ENCODE measurements at places on chromosomes 7 and 10. TPM values are rescaled to one million over a fixed set of nuclear protein-coding genes. Genes with fewer than 3 reads are reported as not detected.

Gene STEAP1
- 45.4 TPM for total RNA-seq

Gene CREB5
- total RNA-seq, result 5.0 TPM

Gene CPA2
- not detected for total RNA-seq

Gene RNF32
- under 0.01 TPM for total RNA-seq

GRCh38 chr7:32892521-32893206, 1.1 kb upstream of the KBTBD2 start:
- peaks cover 21% of the 10 kb centered on the region for H3K4me1 ChIP-seq
- peak; percentile 78 for DNase-seq
- peaks cover 2% of the 10 kb centered on the region for H3K27me3 ChIP-seq
- H3K27ac ChIP-seq, result peak overlapping the region; percentile 89
- H3K4me3 ChIP-seq, result peak overlapping the region; percentile 78
- no peaks in the 10 kb centered on the region for H3K36me3 ChIP-seq

GRCh38 chr10:73910764-73911552, at the start of gene PLAU:
Gene PLAU (plus strand): TSS chr10:73911132. CDS start chr10:73911556, 424 bp downstream.
- peak within 1 kb of the TSS; percentile 77 for H3K4me3 ChIP-seq
- peaks cover 58% of the 10 kb centered on the region for H3K4me1 ChIP-seq
- H3K27ac ChIP-seq, result peak within 1 kb of the TSS; percentile 38
- peaks cover 30% of the 10 kb centered on the region for H3K36me3 ChIP-seq
- no peaks in the 10 kb centered on the region for H3K27me3 ChIP-seq

DNA sequence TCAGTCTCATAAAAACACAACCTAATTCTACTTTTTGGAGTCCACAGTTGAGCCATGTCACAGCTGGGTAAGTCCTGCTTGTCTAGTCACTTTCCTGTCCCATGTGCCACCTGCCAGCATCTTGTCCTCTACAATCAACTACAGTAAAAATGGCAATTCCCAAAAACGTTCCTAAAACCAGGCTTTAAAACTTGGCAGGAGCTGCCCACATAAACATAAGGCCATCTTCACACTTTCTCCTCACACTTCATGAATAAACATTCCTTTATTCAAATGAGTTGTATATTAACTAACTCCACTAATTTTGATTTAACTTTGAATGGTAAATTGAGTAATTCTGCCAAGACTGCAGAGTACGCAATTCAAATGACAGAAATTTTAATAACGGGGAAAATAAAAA, 49.5 kb downstream of the SFMBT2 start:
- no peak overlapping the region for H3K27ac ChIP-seq
- no peak overlapping the region for H3K4me3 ChIP-seq
- DNase-seq, result no peak
- no peaks in the 10 kb centered on the region for H3K4me1 ChIP-seq
- H3K36me3 ChIP-seq, result no peaks in the 10 kb centered on the region

GRCh38 chr7:155062411-155062810, 7.7 kb upstream of the HTR5A start:
- H3K4me3 ChIP-seq, result no peak overlapping the region
- H3K27ac ChIP-seq, result no peak overlapping the region

DNA sequence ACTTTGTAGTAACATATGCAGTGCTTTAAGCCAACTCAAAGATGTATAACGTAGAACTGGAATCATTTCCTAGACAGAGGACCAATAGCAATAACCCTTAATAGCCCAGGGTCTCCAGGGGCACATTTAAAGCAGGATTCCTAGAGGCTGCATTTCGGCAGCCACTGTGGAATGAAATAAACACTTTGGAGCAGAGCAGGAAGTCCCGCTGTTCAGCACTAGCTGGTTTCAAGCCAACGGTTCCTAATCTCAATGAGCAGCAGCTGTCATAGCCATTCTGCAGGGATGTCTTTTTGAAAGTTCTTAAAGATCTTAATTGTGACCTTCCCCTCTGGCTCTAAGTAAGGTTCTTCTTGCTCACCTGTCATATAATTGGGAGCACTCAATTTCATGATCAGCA, 18.4 kb upstream of the MACROH2A2 start:
- no peak overlapping the region for H3K27ac ChIP-seq
- no peaks in the 10 kb centered on the region for H3K36me3 ChIP-seq
- H3K27me3 ChIP-seq, result peaks cover 20% of the 10 kb centered on the region
- H3K4me3 ChIP-seq, result no peak overlapping the region
- no peaks in the 10 kb centered on the region for H3K4me1 ChIP-seq

- no peaks in the 10 kb centered on the region for H3K27me3 ChIP-seq
- H3K27ac ChIP-seq, result no peak overlapping the region
- peaks cover 6% of the 10 kb centered on the region for H3K4me1 ChIP-seq
These were observed 152.2 kb downstream of the CRPPA start for GRCh38 chr7:16268821-16269768.

GRCh38 chr10:49177391-49178355, 10.5 kb downstream of the TMEM273 start:
- H3K4me3 ChIP-seq, result no peak overlapping the region
- H3K27me3 ChIP-seq, result no peaks in the 10 kb centered on the region
- peak overlapping the region; percentile 92 for H3K27ac ChIP-seq
- H3K36me3 ChIP-seq, result no peaks in the 10 kb centered on the region
- peaks cover 13% of the 10 kb centered on the region for H3K4me1 ChIP-seq

All from osteoblast (primary cell).